B cell (primary cell): ENCODE measurements at places on chromosomes 2 and 18. TPM values are rescaled to one million over a fixed set of nuclear protein-coding genes. Genes with fewer than 3 reads are reported as not detected.

Gene C2orf15
- 1.0 and 1.2 TPM in 2 replicates for total RNA-seq

Gene TMEM163
- 5.6 and 6.2 TPM in 2 replicates for total RNA-seq

Gene CNNM3
- 52.1 and 54.7 TPM in 2 replicates for total RNA-seq

GRCh38 chr2:239368321-239368720 lies 32.5 kb downstream of the HDAC4 start:
- no peak for DNase-seq

- peak; percentile 47 for DNase-seq
Measured at GRCh38 chr2:226970362-226970761, 134.5 kb downstream of the RHBDD1 start.

- no peak for DNase-seq
Measured at GRCh38 chr2:229405796-229406195, 134.7 kb upstream of the PID1 start.

DNA sequence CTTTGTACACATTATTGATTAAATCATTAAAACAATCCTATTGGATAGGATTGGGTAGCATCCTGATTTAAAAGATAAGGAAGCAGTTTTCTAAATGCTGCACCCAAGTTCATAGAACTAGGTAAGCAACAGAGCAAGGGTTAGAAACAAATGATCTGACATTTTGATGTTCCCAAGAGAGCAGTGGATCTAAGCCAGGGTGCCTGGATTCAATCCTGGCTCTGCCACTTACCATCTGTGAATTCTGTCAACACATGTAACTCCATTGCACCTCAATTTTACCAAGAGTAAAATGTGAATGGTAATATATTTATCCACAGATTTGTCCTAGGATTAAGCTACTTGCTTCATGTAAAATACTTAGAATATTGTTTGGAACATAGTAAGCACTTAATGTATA lies 982.6 kb upstream of the FANCL start:
- DNase-seq, result no peak

GRCh38 chr2:235021752-235022151 lies 69.9 kb downstream of the SH3BP4 start:
- no peak for DNase-seq

DNA sequence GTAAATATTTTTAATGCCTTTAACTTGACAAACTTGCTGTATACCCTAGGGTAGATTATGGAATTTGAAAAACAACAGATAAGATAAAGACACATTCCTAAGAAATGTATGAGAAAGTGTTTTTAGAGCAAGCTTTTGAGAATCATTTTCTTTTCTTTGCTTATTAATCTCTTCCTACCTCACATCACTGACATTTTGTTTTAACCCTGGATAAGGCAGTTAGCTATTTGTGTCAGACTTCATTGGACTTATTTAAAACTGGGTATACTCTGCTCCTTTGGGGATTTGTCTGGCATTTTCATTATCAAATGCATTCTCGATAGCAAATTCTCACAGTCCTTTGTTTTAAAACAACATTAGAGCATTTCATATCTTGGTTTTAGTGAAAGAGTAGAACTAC lies 17.2 kb downstream of the EML4 start:
- DNase-seq, result no peak

GRCh38 chr2:112021781-112022231 lies 33.3 kb upstream of the TMEM87B start:
- DNase-seq, result no peak

- no peak for DNase-seq
Measured at GRCh38 chr2:163715668-163716067, 20.1 kb downstream of the FIGN start.
